CMK (cell line): ENCODE measurements at places on chromosomes 4 and X.

GRCh38 chr4:110198049-110198434 is 373 bp downstream of the ELOVL6 start:
- DNase-seq = no peak

- DNase-seq = no peak
Measured at GRCh38 chrX:108347800-108348199, 90.4 kb downstream of the COL4A6 start.

- no peak for DNase-seq
Measured at GRCh38 chr4:48129307-48130014, 4.6 kb downstream of the TXK start.

DNA sequence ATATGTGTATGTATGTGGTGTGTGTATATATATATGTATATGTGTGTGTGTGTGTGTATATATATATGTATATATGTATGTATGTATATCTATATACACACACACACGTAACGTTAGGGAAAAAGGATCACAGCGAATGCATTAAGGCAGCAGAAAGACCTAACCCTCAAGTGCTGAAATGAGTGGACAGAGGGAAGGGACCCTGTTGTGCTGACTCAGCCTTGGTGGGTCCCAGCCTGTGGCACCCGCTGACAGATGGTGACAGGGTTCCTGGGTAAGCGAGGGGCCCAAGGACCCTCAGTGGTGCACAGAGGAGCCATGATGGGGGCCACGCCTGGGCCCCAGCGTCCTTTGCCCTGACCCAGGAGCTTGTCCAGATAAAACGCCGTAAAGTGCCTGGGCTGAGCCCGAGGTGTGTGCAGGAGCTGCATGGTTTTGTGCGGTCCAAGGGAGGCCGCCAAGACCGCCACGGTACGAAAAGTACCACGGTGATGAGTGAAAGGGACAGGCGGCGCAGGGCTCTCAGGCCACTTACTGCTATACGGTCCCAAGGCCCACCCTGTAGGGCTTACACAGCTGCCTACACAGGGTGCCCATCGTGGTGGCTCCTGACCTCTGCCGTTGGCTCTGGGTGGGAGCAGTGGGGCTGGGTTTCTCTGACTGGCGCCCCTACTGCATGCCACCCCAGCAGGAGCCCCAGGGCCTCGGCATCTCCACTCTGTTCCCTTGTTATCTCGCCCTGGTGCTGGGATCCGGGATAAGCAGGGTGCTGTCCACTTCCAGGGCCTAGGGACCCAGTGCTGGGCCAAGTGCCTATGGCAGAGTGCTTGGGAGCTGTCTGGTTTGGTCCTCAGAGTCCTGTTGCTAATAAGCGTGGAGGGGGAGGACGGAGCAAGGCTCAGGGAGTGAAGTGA is 10.0 kb downstream of the SH3BP2 start:
- no peak for DNase-seq

- no peak for DNase-seq
Measured at GRCh38 chr4:99507762-99508161, 3.1 kb upstream of the C4orf17 start.

DNA sequence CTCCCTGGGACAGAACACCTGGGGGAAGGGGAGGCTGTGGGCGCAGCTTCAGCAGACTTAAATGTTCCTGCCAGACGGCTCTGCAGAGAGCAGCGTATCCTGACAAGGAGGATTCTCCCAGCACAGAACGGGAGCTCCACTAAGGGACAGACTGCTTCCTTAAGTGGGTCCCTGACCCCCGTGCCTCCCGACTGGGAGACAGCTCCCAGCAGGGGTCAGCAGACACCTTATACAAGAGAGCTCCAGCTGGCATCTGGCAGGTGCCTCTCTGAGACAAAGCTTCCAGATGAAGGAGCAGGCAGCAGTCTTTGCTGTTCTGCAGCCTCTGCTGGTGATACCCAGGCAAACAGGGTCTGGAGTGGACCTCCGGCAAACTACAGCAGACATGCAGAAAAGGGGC is 44.5 kb upstream of the FAAH2 start:
- no peak for DNase-seq

DNA sequence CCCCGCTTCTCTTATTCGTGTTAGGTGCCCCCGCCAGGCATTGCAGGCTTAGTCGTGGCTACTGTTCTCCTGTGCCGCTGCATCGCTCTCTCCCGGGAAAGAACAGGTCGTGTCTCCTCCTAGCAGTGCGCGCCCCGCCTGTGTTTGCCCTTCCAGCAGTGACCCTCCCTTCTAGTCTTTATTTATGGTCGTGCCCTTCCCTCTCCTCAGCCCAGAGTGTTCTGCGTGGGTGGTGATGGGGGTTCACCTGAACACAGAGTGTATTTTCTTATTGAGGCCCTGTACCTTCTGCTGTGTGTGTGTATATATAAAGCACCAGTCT is 15.2 kb downstream of the USP11 start:
- DNase-seq = no peak

DNA sequence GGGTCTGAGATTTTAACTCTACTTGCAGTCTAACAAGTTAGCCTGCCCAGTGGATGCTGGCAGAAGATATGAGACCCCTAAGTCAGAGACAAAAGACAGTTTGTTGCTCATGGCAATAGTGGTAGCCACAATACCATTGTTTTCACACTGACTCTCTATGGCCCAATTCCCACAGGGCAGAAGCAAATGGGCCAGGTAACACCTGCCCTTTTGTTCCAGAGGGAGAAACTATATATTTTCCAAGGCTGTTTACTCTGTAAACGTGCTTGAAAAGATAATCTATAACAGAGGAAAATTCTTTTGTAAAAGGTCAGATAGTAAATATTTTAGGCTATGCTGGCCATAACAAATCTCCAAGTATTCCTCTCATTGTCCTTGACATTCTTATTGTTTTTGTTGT is 57.2 kb upstream of the NPNT start:
- DNase-seq = no peak

- no peak for DNase-seq
Measured at GRCh38 chr4:144399927-144400326, 246.0 kb upstream of the HHIP start.

DNA sequence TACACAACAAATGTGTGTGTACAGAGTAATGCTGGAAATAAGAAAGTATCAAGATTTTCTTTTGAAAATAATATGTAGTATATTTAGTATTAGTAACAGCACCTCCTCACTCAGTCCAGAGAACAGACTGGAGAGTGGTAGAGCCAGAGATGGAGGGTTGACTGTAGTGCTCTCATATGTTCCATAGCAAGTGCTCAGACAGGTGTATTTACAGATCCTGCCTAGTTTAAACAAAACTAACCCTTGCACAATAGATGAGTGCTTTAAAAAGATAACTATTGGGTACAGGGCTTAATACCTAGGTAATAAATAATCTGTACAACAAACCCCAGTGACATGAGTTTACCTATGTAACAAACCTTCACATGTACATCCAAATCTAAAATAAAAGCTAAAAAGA is 381.0 kb upstream of the EMCN start:
- DNase-seq = no peak

DNA sequence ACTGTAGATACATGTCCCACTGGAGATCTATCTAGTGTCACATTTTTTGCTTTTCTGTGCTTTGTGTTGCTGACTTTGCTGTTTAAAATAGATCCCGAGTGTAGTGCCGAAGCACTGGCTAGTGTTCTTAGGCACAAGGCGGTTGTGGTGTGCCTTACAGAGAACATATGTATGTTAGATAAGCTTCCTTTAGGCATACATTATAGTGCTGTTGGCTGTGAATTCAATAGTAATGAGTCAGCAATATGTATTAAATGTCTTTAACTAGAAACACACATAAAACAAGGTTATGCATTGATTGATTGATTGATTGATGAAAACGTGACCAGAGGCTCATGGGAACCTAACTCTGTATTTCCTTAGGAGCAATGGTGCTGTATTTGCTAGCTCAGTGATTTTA is 56.2 kb downstream of the COX7B2 start:
- DNase-seq = peak; percentile 37

DNA sequence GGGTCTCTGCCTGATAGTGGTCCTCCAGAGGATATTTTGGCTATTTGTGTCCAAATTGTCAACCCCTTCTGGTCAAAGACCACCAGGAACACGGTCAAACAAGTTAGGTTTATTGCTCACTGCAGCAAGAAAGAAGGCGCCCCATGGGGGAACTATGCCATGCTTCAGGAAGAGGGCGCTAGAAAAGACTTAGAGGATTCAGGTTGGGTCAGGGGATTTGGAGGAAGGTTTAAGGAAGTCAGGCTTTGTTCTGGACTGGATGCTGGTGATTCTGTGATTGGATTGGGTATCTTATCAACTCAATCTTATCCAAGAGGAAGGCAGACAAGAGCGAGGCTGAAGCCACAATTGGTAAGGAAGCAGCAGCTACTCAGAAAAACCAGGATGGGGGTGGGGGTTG is 14.3 kb upstream of the ELF4 start:
- DNase-seq = no peak

DNA sequence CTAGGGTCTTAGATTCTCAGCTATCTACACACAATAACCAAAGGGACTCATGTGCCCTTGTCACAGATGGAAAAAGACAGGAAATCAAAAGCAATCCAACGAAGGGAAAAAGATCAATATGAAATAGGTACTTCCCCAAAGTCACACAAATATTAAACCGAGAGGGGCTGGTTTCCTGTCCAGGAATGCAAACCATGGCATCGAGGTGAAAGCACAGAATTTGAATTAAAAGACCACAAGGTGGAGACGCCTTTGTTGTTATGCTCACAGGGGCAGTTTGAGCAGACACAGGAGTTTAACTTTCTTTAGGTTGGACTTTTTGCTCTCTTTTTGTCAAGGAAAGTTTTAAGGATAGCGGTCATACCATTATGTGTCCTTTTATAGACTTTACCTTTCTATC is 14.3 kb downstream of the H2BW1 start:
- no peak for DNase-seq

DNA sequence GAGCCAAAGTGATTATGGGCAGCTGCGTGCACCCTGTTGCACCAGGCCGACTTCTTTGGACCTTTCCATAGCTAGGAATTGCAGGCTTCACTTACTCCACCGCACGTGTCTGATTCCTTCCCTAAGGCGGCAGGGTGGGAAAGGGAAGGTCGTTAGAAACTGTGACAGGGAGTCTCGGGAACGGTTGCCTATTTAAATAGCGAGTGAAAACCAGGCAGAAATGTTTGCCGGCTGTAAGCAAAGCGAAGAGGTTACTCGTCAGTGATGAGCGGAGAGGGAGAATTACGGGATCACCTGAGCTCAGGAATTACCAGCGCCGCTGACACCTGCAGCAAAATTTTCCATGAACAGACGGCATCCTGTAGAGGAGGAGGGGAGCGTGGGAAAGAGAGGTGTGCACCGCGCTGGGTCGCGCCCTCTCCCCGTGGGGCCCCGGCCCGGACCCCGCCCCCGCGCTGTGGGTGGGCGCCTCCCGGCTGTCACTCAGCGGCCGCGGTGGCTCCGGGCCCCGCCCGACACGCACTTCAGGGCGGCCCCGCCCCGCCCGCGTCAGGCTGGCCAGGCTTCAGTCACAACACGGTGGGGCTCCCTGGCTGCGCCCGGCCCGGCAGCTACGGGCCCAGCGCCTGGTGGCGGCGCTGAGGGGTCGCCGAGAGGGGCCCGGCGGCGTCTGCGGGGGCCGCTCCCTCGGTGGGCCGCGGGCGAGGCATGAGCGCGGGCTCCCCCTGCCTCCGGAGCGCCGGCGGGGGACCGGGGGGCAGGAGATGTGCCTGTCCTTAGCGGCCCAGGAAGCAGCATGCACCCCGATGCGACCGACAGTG is at the start of gene SNX25:
SNX25 (plus strand) TSS at position 568 of the 821 bp plus-strand sequence; CDS start at position 797, 229 bp downstream.
- DNase-seq = no peak

DNA sequence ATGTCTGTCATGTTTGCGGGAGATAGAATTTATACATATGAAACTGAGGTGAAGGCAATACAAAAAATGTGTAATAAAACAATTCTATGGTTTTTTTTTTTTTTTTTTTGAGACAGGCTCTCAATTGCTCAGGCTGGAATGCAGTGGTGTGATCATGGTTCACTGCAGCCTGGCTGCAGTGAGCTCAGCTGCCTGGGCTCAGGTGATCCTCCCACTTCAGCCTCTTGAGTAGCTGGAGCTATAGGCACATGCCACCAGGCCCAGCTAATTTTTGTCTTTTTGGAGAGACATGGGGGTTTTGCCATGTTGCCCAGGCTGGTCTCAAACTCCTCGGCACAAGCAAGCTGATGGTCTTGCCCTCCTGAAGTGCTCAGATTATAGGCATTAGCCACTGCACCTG is 10.1 kb downstream of the RADX start:
- DNase-seq = no peak

DNA sequence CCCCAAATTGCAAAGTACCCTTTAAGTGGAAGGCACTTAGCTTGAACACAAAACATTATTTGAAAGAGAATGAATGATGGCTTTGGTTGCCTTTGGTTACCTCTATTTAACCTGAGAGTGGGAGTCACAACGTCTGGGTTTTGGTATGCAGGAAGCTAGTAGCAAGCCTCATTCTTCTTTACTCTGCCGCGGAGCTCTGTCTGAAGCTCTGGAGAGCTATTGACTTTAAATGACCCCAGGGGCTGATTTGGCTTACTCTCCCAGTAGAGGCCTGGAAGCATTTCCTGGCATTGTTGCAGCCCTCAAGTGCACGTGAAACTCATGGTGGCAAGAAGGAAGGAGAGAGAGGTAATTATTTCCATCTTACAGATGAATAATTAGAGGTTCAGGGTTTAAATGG is 81.8 kb upstream of the MAGEA4 start:
- DNase-seq = no peak
